Activated T-cell treated with anti-CD3 and anti-CD28 coated beads, Interleukin-2, amount 50 U/mL, for 4 hours (primary cell): ENCODE measurements at places on chromosomes 5 and 9.

- no peak for DNase-seq
Measured at GRCh38 chr9:21082671-21083070, 4.9 kb upstream of the IFNB1 start.

GRCh38 chr5:135242866-135243555 lies 156.0 kb downstream of the MACROH2A1 start:
- DNase-seq: no peak

DNA sequence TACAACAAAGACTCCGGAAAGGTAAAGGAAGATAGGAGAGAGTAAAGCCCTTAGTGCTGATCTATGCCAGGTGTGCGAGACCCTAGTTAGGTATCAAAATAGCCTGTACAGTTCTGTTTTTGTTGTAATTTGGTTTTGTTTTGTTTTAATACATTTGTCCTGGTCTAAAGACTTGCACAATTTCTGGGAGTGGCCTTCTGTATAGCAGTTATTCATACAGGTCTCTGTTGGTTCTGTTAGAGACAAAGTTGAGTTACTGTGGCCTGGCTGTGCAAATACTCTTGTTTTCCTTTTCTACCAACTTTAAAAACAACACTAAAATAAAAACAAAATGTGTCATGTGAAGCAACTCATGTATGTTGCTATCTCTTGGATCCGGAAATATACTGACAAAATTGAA lies 163.6 kb downstream of the COMMD10 start:
- no peak for DNase-seq

- no peak for DNase-seq
Measured at GRCh38 chr5:133150909-133151544, 99.2 kb downstream of the HSPA4 start.

DNA sequence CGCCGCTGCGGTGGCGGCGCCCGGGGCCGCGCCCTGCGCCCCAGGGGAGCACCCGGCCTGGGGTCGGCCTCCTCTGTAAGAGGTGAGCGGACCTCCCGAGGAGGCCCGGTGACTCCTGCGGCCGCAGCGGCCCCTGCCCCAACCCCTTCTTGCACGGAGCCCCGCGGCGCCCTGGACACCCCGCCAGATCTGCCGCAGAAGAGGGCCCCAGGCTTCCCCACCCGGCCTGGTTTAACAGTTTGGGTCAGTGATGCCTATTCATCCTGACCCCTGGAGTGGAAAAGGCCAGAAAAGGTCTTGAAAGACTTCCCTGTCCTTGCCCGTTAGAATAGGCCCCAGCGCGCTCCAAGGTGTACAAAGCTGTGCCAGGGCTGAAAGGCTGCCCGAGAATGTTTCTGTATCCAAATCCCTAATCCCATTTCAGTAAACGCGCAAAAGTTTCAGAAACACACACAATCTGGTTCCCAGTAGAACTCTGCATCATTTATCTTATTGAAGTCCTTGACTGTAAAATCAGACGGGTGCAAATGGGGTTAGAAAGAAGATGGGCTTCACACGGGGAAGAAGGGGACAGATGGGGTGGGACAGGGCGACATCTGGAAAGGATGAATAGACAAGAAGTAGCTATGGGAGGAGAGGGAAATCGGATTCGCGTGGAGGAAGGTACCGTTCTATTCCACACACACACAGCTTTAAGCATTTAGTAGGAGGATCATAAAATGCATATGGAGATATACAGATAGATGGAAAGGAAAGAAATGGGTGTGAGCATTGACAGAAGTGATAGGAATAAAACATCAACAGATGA lies 1.1 kb upstream of the SSBP2 start:
- DNase-seq: no peak

DNA sequence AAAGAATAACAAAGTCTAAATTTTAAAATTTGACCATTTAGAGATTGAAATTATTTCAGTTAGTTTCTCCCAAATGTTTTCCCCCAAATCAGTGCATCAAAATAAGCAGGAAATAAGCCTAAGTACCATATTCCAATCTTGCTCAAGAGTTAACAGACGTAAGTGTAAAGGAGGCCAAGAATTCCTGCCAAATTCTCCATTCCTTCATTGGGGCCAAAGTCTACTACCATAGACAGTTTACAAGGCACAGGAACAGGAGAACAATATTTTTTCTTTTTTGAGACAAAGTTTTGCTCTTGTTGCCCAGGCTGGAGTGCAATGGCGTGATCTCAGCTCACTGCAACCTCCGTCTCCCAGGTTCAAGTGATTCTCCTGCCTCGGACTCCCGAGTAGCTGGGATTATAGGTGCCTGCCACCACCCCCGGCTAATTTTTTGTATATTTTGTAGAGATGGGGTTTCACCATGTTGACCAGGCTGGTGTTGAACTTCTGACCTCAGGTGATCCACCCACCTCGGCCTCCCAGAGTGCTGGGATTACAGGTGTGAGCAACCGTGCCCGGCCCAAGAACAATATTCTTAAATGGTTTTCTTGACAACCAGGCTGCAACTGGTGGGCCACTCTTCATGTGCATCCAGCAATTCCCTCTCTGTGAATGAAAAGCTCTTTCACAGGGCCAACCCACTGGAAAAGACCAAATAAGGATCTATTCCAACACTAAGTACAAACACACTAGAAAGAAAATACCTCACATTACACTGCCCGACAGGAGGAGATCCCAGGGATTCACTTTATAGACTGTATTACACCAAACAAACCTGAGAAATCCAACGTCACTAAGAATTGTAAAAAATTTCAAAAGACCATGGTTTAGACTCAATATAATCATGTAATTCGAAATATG lies 127.7 kb downstream of the MAPKAP1 start:
- no peak for DNase-seq

- no peak for DNase-seq
Measured at GRCh38 chr5:82387819-82388166, 109.6 kb upstream of the RPS23 start.

GRCh38 chr9:106887066-106887465 lies 24.1 kb downstream of the ZNF462 start:
- DNase-seq: no peak

GRCh38 chr5:79736528-79737514 lies 47.2 kb downstream of the CMYA5 start:
- no peak for DNase-seq

DNA sequence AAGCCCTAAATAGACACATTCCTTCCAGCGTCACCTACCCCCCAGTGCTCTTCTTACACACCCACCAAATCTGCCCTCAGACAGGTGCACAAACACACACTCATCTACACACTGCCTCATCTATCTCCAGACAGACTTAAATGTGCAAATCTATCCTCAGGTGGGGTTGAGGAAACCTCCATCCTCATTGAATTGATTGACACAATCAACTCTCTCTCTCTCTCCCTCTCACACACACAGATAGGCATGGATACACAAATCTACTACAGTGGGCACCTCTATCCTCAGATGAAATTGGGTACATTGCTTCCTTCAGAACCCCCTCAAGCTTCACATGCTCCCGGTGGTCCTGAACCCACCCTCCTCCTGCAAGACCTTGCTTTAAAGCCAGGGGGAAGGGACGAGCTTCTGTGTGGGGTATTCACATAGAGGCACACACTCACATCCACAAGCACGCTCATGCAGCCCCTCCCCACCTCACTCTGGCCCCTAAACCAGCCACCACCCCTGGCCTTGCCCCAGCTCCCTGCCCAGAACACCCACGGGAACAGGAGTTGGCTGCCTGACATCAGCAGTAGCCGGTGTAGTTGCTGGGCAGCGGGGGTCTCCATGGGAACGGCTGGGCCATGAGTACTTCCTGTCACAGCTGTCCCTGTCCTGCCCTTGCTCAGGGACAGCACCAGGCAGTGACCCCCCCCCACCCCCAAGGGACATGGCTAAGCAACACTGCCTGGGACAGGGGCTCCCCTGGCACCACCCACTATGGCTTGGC lies 22.8 kb downstream of the PCDH1 start:
- DNase-seq: no peak

- no peak for DNase-seq
Measured at GRCh38 chr5:144083185-144083584, 87.3 kb downstream of the YIPF5 start.

DNA sequence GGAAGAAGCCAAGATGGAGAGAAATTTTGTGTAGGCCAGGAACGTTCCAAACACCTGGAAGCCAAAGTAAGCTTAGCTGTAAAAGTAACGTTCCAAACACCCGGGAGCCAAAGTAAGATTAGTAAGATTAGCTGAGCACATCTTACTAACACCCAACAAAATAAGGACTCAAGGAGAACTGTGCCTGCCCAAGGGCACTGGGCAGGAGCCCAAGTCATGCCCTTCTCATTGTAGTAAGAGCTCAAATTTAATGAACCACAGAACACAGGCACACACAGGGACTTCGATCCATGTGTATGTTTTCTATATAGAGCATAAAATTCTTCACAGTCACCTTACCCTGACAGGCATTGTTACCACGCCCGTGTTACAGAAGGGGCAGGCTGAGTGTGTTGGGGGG lies 36.1 kb upstream of the NXNL2 start:
- no peak for DNase-seq

DNA sequence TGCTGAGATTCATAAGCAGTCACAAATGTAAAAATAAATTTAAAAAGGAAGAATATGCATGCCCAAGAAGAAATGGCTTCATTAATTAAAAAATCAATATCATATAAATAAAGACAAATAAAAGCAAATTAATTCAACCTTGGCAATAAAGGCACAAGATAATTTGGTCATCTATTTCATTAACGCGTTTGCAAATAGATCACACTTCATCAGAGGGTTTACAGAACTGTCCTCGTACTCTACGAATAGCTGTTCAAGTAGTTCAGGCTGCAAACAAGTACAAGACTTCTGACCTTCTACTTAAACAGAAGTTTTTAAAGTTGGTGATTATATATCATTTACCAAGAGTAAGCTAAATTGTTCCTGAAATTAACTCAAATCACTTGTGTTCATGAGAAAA lies 775.3 kb upstream of the DMAC1 start:
- no peak for DNase-seq

DNA sequence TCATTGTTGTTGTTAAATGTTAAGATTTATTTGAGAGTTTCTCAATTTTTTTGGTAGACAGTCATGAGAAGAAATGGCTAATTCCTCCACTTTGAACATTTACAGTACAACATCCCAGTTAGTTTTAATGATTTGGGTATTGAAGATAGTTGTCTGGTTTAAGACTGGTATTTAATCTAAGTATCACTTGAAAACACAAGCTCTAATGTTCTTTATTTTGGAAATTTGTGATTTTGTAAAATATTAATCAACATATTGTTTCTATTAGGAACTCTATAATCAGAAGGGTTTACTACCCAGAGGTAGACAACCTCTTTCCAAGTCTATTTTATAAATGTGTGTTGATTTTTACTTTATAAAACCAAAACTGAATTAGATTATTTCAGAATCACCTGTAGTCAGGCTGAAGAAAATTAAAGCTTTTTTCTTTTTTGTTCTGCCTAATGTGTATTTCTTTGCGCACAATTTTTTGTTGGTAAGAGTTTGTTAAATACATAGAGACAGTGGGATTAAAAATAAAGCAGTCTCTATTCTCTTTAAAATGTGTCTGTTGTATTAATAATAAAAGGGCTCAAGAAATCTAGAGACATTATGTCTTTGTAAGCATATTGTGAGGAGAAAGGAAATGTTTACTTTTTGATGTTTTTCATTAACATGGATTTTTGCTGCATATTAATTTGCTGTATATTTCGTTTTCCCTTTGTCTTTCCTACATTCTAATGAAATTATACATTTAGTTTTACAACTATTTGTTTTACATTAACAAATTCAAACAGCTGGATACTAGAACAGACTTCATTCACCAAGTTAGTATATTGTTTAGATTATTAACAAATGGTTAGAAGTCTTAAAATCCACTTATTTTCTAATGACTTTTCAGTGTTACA lies 3.9 kb upstream of the PURA start:
- DNase-seq: no peak

DNA sequence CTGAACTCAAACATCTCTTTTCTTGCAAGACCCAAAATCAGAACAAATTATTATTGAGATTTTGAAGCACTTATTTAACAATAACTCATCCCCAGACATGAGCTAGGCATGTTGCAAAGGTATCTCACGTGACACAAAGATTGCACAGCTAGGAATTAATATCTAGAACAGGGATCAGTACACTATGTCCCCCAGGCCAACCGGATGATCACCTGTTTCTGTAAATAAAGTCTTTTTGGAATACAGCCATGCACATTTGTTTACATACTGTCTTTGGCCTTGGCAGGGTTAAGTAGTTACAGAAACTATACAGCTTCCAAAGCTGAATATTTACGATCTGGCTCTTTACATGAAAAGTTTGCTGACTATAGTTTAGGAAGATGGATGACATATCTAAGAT lies 287.7 kb downstream of the ACTL7B start:
- no peak for DNase-seq

DNA sequence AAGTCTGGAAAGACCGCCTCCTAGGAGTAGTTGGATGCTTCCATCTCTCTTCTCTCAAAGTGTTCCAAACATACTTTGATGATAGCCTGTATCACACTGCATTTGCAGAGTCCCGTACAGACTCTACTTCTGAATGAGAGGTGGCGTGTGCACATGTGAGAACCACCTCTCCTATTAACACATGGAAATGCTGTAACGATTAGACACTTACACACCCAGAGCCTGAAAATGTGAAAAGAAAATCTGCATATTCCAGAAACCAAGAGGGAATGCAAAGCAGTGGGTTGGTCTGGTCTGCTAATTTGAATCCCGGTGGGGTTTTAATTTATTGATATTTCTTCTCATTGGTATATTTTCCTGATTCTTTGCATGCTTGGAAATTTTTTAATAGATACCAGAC lies 10.5 kb downstream of the UGCG start:
- no peak for DNase-seq

DNA sequence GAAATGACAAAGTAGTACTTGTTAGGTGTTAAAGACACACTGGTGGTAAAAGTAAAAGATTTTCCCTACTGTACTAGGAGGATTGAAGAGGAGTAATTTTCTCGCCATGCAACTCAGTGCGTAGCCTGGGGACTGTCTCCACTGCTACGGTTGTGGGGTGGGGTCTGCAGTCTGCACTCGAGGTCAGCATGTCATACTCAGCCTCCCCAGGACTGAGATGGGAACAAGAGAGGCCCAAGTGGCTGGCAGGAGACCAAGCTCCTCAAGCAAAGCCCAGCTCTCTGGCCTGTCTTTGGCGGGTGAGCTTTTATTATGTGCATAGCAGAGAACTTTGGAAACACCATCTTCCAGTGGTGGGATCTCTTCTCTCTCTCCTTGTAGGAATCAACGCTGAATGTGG lies 10.4 kb downstream of the NHP2 start:
- DNase-seq: no peak
